ENCODE measurements at places on chromosomes 3 and 15. TPM values are rescaled to one million over a fixed set of nuclear protein-coding genes. Genes with fewer than 3 reads are reported as not detected.

DNA sequence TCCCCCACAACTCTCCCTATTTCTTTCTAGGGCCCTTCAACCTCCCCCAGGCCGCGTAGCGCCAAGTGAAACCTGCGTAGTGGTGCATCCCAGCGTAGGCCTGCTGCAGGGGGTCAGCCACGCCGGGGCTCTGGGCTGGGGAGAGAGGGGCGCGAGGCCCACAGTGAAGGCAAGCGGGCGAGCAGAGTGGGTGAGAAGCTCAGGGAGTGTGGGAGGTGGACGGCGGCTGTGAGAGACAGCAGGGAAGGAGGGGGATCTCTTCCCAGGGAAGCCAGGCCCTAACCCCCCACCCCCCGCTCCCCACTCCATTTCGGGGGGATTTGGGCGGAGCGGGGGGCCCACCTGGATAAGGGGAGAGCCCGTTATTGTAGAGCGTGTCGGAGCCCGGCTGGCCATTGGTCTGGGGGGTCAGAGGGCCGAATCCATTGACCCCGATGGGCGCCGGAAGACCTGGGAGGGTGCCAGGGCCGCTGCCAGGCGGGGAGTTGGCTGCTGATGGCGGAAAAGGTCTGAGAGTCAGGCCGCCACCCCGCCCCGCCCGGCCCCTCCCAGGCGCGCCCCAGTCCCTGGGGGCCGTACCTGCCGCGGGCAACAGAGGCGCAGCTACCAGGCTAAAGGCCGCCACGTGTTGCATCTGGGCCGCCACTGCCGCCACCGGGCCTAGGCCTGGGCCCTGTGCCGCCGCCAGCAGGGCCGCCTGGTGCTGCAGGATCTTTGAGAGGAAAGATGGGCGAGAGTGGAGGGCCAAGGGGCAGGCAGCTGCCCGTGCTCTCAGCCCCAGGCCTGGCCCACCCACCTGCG, 16.6 kb upstream of the PARP6 start:
- H3K27me3 ChIP-seq, result no peaks in the 10 kb centered on the region
- DNase-seq, result no peak
- H3K36me3 ChIP-seq, result no peaks in the 10 kb centered on the region

- peaks cover 97% of the 10 kb centered on the region for H3K4me1 ChIP-seq
- no peak overlapping the region for H3K27ac ChIP-seq
- no peak for DNase-seq
- no peak overlapping the region for H3K4me3 ChIP-seq
Observed at GRCh38 chr3:52221563-52222318, 3.7 kb downstream of the TLR9 start.

DNA sequence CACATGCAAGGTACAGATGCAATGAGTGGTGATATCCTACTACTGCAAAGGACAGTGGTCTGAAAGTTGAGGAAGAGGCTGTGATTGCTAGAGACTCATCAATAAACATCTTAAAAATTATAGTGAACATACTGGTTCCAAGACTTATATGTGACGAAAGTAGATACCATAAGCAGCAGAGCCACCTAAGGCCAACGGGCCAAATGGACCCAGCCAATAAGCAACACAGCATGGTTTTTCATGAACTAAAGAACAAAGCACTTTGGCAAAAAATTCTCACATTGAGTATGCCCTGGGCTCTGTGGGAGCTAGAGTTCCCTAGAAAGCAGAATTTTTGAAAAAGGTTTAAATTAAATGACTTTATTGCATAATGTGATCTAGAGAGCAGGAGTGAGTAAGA, 272.1 kb downstream of the SI start:
- no peaks in the 10 kb centered on the region for H3K27me3 ChIP-seq
- no peak overlapping the region for H3K27ac ChIP-seq
- no peak overlapping the region for H3K4me3 ChIP-seq
- no peak for DNase-seq
- no peaks in the 10 kb centered on the region for H3K4me1 ChIP-seq

DNA sequence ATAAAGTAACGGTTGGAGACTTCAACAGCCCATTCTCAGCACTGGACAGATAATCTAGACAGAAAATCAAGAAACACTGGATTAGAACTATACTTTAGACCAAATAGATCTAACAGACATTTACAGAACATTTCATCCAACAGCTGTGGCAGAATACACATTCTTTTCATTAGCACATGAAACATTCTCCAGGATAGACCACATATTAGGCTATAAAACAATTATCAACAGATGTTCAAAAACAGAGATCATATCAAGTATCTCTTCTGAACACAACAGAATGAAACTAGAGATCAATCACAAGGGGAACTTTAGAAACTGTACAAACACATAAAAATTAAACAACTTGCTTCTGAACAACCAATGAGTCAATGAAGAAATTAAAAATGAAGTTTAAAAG, 133.3 kb downstream of the ADAM10 start:
- DNase-seq, result no peak
- H3K27me3 ChIP-seq, result no peaks in the 10 kb centered on the region
- H3K4me3 ChIP-seq, result no peak overlapping the region
- peaks cover 38% of the 10 kb centered on the region for H3K36me3 ChIP-seq

DNA sequence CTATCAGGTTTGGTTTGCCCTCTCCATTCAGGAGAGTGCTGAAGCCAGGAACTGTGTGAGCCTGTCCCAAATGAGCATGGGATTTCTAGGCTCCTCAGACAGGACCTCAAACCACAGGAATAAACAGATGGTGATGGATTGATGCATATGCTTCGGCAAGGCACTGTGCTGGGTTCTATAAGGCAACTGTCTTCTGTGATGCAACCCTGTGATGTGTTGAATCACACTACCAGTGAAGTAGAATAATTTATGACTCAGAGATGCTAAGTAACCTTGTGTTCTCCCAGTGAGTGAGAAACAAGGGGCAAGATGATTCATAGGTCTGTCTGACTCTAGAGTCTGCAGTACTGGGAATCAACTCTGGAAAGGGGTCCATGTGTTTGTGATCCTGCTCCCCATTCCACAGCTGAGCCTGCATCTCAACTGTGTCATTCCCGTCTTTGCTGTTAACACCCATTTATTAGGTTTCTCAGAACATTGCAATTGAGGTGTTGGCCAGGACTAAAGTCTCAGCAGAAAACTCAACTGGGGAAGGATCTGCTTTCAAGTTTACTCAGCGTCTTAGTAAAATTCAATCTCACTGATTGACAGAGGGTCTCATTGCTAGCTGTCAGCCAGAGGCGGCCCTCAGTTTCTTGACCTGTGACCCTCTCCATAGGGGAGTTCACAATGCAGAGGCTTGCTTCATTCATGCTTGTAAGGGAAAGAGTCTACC, 510.1 kb upstream of the CFAP20DC start:
- no peak overlapping the region for H3K27ac ChIP-seq
- H3K27me3 ChIP-seq, result no peaks in the 10 kb centered on the region
- no peak overlapping the region for H3K4me3 ChIP-seq
- H3K4me1 ChIP-seq, result no peaks in the 10 kb centered on the region
- DNase-seq, result no peak

DNA sequence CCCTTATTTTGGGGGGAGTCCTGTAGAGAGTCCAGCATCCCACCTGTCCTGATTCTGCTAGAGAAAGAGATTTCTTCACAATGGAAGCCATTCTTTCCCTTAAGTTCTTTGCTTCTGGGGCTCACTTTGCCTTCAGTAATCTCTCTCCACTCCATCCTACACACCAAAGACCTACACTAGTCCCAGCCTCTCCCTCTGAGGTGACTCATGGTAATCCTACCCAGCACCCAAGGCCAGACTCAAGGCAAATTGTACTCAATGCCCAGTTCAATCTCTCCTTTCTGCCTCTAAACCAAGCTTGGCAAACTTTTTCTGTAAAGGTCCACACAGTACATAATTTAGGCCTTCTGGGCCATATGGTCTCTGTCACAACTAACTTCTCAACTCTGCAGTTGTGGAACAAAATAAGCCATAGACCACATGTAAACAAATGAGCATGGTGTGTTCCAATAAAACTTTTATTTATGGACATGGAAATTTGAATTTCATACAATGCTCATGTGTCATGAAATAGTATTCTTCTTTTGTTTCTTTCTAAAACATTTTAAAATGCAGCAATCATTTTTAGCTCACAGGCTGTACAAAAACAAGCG, 72.5 kb downstream of the MRPL46 start:
- no peak overlapping the region for H3K27ac ChIP-seq
- no peak for DNase-seq
- no peaks in the 10 kb centered on the region for H3K36me3 ChIP-seq
- H3K4me1 ChIP-seq, result no peaks in the 10 kb centered on the region
- no peaks in the 10 kb centered on the region for H3K27me3 ChIP-seq
- no peak overlapping the region for H3K4me3 ChIP-seq

DNA sequence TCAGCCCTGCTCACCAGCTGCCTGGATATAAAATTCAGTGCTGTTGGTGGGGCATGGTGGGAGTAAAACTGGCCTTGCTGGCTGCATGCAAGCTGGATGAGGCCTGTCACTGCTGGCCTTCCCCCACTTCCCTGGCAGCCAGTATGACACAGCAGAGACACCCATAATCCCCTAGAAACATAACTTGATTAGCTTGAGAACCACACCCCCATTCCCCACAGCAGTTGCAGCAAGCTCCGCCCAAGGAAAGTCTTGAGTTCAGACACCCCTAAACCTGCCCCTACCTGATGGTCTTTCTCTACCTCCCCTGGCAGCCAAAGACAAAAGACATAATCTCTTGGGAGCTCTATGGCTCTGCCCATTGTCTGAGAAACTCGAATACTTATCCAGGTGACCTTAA, 405.1 kb upstream of the NECTIN3 start:
- H3K36me3 ChIP-seq, result no peaks in the 10 kb centered on the region
- H3K4me3 ChIP-seq, result no peak overlapping the region
- no peak overlapping the region for H3K27ac ChIP-seq
- no peak for DNase-seq

- H3K4me3 ChIP-seq, result no peak overlapping the region
- H3K27me3 ChIP-seq, result no peaks in the 10 kb centered on the region
- H3K27ac ChIP-seq, result peak overlapping the region; percentile 5
- H3K4me1 ChIP-seq, result no peaks in the 10 kb centered on the region
Observed at GRCh38 chr15:92930776-92931175, 30.7 kb downstream of the CHD2 start.

DNA sequence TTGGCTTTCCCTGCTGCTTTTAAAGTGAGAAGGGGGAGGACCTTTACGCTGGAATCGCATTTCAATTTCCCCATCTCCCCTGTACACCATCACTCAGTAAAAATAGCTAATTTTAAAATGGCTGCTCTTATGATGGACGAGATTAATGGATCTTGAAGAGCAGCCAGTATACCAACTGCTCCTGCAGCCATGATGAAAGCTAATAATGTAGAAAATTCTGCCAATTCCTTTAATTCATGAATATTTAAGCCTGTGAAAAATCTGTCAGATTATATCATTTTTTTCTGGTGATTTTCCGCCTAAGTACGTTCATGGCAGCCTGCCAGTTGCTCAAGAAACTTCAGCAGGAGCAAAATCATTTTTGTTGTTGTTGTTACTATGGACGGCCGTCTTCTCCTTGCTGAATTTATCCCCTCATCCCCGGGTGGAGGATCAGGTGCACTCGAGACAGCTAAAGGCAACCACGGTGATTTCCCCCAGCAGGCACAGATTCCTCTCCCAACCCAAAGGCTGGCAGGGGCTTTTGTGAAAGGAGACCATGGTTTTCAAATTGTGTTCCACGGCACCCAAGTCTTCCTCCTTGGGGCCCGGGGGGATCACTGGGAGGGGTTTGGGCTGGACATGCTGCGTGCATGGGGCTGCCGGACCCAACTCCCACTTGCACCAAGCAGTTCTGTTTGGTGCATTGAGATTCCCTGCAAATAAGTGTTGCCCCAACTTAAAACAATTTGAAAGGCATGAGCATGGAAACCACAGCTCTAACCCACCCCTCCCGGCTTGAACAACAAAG, 289.6 kb downstream of the UACA start:
- H3K4me3 ChIP-seq, result no peak overlapping the region
- no peak overlapping the region for H3K27ac ChIP-seq
- H3K27me3 ChIP-seq, result peaks cover 22% of the 10 kb centered on the region
- peaks cover 33% of the 10 kb centered on the region for H3K4me1 ChIP-seq
- no peaks in the 10 kb centered on the region for H3K36me3 ChIP-seq

DNA sequence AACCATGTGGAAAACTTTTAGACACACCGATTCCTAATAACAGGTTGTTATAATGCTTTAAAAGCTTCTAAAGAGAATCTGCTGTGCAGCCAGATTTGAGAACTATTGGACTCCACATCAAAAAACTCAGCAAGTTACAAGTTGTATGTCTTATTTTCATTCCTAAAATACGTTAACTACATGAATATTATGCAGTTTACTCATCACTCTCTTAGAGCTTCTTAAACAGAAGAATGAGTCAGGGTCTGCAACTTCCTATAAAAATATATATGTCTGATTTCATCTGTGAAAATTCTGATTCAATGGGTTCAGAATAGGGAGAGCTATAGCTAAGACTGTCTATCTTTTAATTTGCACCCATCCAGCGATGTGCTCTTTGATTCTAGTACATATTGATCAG, 244.2 kb upstream of the EPHA3 start:
- no peak overlapping the region for H3K27ac ChIP-seq
- no peak overlapping the region for H3K4me3 ChIP-seq
- no peaks in the 10 kb centered on the region for H3K27me3 ChIP-seq
- H3K4me1 ChIP-seq, result no peaks in the 10 kb centered on the region
- no peaks in the 10 kb centered on the region for H3K36me3 ChIP-seq

- H3K27ac ChIP-seq, result no peak overlapping the region
- no peak for DNase-seq
- peak overlapping the region; percentile 62 for H3K4me3 ChIP-seq
- peaks cover 21% of the 10 kb centered on the region for H3K4me1 ChIP-seq
- H3K27me3 ChIP-seq, result no peaks in the 10 kb centered on the region
Observed at GRCh38 chr15:78811825-78812183, 540 bp upstream of the ADAMTS7 start.

GRCh38 chr3:185549122-185549521, 3.3 kb downstream of the LIPH start:
- DNase-seq, result no peak
- H3K4me3 ChIP-seq, result no peak overlapping the region
- no peak overlapping the region for H3K27ac ChIP-seq
- no peaks in the 10 kb centered on the region for H3K36me3 ChIP-seq

DNA sequence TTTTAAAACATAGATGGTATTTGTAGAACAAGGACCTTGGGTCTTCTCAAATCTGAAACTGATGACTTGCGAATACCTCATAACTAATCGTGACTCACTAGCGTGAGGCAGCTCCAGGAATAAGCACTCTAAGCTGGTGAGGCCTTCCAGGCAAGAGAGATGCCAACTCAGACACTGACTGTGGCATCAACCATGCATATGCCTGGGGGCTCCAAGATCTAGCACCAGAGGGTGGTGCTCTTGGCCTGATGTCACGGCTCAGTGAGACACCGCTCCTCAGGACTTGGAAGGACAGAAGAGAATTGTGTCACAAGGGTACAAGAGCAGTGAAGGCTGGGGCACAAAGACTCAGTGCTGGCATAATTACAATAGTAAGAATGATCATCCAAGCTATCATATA, 125.0 kb upstream of the TRIM42 start:
- DNase-seq, result no peak
- no peaks in the 10 kb centered on the region for H3K27me3 ChIP-seq
- no peak overlapping the region for H3K4me3 ChIP-seq
- H3K36me3 ChIP-seq, result no peaks in the 10 kb centered on the region

GRCh38 chr3:178086144-178086825, 450.0 kb upstream of the KCNMB2 start:
- no peak for DNase-seq
- H3K4me3 ChIP-seq, result no peak overlapping the region
- H3K27ac ChIP-seq, result no peak overlapping the region
- H3K4me1 ChIP-seq, result no peaks in the 10 kb centered on the region
- H3K27me3 ChIP-seq, result peaks cover 8% of the 10 kb centered on the region

The DUOXA2 gene
- total RNA-seq, result not detected

The SATB1 gene
- 66.5 TPM for total RNA-seq

The COL6A5 gene
- total RNA-seq, result not detected

The CASR gene
- total RNA-seq, result not detected

The AP3B2 gene
- 0.61 TPM for total RNA-seq

Data from B cell (primary cell).